ENCODE measurements at places on chromosomes 4 and X.

DNA sequence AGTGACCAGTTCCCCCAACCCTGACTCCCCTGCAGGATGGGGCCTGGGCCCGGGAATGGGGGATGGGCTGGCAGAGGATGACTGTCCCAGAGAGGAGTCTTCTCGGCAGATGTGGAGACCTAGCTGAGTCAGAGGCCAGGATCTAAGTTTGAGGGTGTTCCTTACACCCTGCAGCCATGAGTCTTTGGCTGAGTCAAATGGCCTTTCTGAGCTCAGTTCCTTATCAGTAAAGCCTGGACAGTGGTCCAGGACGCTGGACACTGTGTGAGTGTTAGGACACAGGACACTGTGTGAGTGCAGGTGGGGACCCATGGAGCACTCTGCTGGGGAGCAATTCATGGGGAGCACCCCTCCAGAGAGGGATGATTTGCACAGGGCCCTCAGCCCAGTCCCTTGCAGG lies 5.0 kb downstream of the IL9R start:
- DNase-seq: no peak

DNA sequence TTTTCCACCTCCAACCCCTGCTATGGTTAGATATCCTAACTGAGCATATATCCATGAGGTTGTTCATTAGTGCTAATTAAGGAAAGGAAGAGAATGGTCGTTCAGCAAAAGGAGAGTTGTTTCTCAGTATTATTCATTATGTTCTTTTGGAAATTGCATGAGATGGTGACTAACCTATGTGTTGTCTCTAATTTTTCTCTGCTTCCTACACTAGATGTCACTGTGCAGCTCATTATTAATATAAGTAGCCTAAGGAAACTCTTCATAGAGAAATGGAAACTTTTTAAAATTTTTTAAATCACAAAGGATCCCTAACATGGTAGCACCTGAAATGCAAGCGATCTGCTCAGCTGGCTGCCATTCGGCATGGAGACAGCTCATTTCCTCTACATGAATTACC lies 67.7 kb upstream of the FAM9A start:
- DNase-seq: no peak

GRCh38 chrX:77900688-77901087 lies 1.4 kb downstream of the COX7B start:
- no peak for DNase-seq

- DNase-seq: peak; percentile 51
Measured at GRCh38 chr4:15961781-15962510, 1.0 kb downstream of the FGFBP2 start.

DNA sequence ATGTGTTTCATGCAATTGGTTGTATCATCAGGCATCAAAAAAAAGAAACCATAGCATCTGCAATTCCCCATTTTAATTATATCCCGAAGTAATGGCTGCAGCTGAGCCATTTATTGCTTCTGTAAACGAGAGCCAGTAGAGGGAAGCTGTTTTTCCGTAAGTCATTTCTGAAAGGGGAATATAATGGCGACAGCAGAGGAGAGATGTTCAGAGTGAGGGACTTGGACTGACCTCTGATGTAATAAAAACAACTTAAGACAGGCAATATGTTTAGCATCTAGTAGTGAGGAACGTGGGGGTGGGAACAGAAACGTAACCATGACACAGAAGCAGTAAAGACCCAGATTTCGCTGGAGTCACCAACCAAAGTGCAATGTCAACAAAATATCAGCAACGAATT lies 31.5 kb upstream of the NAA11 start:
- DNase-seq: no peak

DNA sequence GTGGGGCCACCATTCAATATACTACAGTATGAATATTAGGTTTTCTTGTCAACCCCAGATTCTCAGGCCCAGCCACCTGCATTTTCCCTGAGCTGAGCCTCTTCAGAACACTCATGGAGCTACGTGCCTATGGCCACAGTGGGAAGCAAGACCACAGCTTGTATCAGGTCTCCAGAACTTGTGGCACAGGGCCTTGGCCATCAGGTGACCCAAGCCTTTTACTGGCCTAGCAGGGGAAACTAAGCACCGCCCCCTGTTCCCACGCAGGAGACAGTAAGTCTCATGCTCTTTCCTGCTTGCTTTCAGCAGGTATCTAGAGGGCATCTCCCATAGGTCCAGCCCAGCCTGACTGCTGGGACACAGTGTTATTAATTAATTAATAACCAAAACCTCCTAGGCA lies 138.4 kb upstream of the MAMLD1 start:
- no peak for DNase-seq

DNA sequence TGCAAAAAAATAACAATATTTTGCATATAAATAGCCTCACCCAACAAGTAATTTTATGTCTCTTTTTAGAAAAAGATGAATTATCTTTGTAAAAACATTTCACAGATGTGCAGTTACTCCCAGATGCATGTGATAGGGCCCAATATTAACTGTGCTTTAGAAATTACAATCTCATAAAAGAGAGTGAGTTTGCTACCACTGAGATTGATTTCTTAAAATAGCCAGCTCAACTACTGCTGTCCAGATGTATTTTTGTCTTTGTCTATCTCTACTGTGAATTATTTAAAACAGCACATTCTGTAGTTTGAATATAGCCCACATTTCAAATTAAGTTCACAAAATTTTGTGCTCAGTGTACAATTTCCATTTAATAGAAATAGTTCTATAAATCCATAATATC lies 177.0 kb upstream of the TTC29 start:
- DNase-seq: no peak

GRCh38 chrX:38654302-38654701 lies 93.0 kb downstream of the TSPAN7 start:
- peak; percentile 48 for DNase-seq

- DNase-seq: no peak
Measured at GRCh38 chr4:5544762-5545161, 163.6 kb downstream of the EVC2 start.

GRCh38 chr4:110904435-110905065 lies 281.7 kb upstream of the PITX2 start:
- no peak for DNase-seq

- DNase-seq: no peak
Measured at GRCh38 chr4:4994312-4995097, 24.8 kb downstream of the CYTL1 start.

GRCh38 chr4:116881077-116881476 lies 204.3 kb downstream of the TRAM1L1 start:
- DNase-seq: no peak

- DNase-seq: no peak
Measured at GRCh38 chr4:40559585-40560465, 69.8 kb downstream of the RBM47 start.

DNA sequence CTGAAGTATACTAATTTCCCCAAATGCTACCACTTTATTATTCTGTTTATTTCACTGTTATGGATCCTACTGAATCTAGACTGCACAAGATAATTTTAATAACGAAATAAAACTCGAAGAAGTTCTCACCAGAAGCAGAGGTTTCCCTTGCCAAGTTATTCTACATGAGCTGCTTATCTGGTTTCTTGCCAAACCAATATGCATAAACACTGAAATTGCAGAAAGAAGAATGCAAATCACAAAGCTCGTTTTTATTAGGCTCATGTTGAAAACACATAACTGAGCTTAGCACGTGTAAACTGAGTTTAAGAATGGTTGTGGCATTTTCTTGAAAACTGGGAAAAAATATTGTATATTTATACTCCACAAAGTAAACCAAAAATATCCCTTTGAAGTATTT lies 35.9 kb downstream of the GRID2 start:
- no peak for DNase-seq

GRCh38 chr4:95288552-95288951 lies 260.2 kb downstream of the UNC5C start:
- peak; percentile 36 for DNase-seq

GRCh38 chr4:116358633-116359222 lies 726.6 kb downstream of the TRAM1L1 start:
- peak; percentile 92 for DNase-seq

- DNase-seq: peak; percentile 47
Measured at GRCh38 chr4:147822128-147822527, 90.2 kb downstream of the ARHGAP10 start.

GRCh38 chr4:74344031-74344430 lies 20.9 kb upstream of the EREG start:
- no peak for DNase-seq

GRCh38 chr4:86910820-86911684 lies 18.8 kb upstream of the C4orf36 start:
- no peak for DNase-seq

DNA sequence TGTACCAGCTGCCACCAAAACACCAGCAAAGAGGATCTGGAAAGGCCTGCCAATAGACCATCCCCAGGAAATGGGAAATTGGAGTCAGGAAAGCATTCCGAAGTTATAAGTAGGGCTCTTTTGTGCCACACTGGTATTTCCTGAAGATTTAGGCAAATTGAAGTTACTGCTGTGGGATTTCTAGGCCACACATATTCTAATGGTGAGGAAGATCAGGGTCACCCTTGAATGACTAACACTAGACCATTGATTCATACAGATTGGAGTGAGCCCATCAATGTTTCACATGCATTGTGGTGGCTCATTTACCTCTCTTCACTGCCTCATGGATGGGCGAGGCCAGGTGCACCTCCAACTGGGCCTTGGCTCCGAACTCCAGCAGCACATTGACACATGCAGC lies 22.6 kb downstream of the ASB11 start:
- DNase-seq: peak; percentile 30

Data from SJCRH30 (cell line).